ENCODE measurements at places on chromosomes 2 and 18.

DNA sequence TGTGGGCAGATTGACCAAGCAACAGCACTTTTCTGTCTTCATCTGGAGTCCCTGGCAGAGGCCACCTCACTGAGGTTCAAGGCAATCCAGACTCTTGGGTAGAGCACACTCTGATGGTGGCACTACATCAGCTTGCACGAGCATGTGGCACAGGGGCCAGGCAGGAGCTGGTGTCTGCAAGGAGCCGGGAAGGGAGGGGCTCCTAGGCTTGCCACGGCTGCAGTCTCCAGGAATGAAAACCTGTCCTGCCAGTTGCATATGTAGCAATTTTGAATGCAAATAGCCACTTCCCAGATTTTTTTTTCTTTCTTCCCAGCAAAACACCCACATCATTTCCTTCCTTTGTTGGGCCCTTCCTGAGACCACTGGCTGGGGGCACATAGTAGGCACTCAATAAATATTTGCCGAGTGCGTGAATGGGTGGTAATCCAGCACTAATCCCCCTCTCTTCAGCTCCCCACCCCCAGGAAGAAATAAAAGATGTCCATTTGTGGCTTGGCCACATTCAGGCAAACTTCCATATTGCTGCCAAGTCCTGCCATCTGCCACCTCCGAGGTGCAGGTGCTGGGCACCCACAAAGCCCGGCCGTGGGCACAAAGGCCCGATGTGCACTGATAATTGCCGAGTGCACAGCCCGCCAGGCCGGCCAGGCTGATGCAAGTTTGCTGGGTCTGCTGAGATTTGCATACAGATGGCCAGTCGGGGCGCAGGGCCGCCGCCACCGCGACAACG is 72.4 kb downstream of the MYCN start:
- no peak for DNase-seq

GRCh38 chr2:130385709-130386108 is 29.9 kb downstream of the PTPN18 start:
- DNase-seq = no peak

- no peak for DNase-seq
These were observed 41.2 kb downstream of the M1AP start for GRCh38 chr2:74606927-74607326.

- DNase-seq = no peak
These were observed 29.8 kb upstream of the TNS1 start for GRCh38 chr2:218032336-218033171.

- DNase-seq = peak; percentile 28
These were observed 2113.3 kb upstream of the PIK3C3 start for GRCh38 chr18:39841482-39842365.

- DNase-seq = no peak
These were observed 922.7 kb upstream of the CHAC2 start for GRCh38 chr2:52844701-52845423.

DNA sequence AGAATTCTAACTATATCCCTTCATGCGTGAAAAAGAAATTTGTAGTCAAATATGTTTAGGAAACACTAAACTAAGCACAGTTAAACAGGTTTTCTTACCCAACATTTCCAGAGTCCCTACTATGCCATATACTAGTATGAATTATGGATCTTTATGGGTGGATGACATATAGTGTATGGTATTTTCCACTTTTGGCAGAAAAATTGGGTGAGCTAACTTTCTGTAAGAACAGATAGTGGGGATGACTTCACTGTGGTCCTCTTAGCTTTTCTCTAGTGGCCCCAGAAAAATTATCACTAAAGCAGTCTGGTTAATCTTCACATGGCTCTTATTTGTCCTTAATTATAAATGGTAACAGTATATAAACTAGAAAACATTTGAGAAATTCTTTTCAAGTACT is 240.0 kb upstream of the GULP1 start:
- DNase-seq = no peak

DNA sequence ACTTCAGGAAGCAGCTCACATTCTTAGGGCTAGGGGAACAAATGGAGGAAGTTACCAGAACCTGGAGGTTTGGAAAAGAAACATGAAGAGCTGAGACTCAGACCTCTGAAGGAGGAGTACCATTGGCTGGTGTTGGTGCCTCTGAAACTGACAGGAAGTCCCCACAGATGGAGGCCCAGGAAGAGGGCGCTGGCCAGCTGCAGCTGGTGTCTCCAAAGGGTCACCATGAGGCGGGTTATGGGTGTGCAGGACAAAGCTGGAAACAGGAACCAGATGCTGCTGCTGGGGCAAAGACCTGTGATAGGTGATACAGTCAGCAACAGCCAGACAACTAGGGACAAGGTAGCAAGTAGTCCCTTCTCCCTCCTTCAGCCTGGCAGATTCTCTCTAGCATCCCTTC is 136.5 kb upstream of the SERPINE2 start:
- DNase-seq = no peak

GRCh38 chr2:103739186-103739585 is 977.4 kb downstream of the TMEM182 start:
- no peak for DNase-seq

DNA sequence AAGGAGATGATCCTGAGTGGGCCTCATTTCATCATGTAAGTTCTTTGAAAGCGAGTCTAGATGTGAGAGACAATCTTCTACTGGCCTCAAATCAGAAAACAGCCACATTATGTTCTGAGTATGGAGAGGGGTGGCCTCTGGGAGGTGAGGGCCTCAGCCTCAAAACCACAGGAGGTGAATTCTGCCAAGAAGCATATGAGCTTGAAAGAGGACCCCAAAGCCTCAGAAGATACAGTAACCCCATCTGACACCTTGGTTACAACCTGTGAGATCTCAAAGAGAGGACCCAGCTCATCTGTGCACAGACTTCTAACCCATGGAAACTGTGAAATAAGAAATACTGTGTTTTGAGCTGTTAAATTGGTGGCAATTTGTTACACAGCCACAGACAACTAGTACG is 200.1 kb downstream of the ARHGAP15 start:
- DNase-seq = no peak

DNA sequence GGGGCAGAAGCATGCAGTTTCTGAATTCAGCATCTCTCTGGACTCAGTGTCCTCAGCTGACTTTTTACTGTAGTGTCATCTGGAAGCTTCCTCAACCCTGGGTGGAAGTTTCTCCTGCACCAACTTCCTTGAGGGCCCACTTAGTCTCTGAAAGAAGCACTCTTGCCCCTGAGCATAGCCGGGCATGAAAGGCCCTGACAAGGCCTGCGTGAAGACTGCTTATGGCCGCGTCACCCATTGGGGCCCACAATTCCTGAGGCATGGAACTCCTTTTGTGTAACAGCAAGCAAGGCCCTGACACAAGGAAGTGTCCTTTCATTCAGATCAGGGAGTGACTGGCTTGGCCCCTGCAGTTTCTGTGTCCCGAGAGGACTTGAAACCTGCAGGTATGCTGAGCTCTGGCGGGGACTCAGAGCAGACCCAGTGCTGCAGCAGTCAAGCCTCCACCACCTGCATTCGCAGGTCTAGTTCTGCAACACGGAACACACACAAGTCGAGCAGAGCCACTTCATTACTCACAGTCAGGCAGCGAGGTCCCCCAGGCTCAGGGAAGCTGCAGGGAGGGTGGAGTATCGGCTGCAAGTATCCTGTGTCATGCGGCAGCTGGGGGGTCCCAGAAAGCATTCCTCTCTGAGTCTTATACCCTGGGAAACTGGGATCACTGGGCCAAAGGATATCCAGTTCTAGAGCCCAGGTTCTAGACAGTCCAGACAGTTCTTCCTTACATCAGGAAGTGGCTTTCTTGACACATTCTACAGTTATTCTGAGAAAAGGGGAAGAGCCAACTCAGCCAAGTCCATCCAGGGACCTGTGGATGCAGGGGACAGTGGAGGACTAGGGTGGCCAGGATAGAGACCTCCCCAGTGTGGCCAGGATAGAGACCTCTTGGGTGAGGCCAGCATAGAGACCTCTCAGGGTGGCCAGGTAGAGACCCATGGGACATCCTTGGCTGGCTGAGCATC is 35.6 kb upstream of the PRLH start:
- no peak for DNase-seq

- no peak for DNase-seq
These were observed 269.8 kb downstream of the TMX3 start for GRCh38 chr18:68445136-68445535.

GRCh38 chr2:65043001-65043400 is 13.2 kb upstream of the CEP68 start:
- DNase-seq = no peak

- DNase-seq = no peak
These were observed 108.1 kb downstream of the XRCC5 start for GRCh38 chr2:216216951-216217903.

DNA sequence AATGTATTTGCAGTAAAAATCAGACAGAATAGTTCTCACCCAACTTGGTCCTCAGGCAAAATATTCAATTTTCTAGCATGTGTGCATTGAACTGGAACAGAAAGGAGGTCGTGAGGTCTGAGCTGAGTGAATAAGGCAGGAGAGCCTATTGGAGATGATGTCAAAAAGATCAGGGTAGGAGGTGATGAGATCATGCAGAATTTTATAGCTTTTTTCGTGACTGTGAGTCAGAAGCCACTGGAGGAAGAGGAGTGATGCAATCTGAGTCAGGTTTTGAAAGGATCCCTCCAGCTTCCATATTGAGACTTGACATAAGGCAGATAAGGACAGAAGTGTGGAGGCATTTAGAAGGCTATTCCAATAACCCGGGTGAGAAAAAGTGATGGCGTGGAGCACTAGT is 299.5 kb upstream of the SOX11 start:
- DNase-seq = no peak

DNA sequence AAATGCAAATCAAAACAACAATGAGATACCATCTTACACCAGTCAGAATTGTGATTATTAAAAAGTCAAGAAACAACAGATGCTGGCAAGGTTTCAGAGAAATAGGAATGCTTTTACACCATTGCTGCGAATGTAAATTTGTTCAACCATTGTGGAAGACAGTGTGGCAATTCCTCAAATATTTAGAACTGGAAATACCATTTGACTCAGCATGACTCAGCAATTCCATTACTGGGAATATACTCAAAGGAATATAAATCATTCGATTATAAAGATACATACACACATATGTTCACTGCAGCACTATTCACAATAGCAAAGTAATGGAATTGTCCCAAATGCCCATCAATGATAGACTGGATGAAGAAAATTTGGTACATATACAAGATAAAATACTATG is 516.7 kb downstream of the ERBB4 start:
- peak; percentile 3 for DNase-seq

DNA sequence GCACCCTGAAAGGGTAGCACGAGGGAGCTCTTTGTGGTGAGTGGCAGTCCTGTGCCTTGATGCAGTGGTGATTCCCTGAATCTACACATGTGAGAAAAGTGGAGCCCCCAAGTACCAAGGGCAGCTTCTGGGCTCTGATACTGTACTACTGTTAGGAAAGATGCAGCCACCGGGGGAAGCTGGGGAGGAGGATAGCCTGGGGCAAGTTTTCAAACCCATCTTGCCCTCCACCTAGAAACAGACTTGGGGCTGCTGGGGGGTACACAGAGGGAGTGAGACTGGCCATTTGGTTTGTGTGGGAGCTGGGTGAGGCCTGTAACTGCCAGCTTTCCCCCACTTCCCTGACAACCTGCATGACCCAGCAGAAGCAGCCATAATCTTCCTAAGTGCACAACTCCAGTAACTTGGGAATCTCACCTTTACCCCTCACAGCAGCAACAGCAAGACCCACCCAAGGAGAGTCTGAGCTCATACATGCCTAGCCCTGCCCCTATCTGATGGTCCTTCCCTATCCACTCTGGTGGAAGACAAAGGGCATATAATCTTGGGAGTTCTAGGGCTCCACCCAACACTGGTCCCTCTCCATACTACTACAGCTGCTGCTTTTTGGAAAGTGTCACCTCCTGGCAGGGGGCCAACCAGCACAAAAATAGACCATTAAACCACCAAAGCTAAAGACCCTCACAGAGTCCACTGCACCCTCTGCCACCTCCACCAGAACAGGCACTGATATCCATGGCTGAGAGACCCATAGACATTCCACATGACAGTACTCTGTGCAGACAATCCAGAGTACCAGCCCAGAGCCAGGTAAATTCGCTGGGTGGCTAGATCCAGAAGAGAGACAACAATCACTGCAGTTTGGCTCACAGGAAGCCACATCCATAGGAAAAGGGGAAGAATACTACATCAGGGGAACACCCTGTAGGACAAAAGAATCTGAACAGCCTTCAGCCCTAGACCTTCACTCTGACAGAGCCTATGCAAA is 8.2 kb downstream of the MALL start:
- DNase-seq = no peak

GRCh38 chr18:36066001-36066400 is 1.4 kb downstream of the RPRD1A start:
- DNase-seq = no peak

GRCh38 chr18:31688606-31689005 is 4.2 kb upstream of the B4GALT6 start:
- DNase-seq = no peak

- no peak for DNase-seq
These were observed 16.1 kb downstream of the TGIF1 start for GRCh38 chr18:3466045-3466444.

DNA sequence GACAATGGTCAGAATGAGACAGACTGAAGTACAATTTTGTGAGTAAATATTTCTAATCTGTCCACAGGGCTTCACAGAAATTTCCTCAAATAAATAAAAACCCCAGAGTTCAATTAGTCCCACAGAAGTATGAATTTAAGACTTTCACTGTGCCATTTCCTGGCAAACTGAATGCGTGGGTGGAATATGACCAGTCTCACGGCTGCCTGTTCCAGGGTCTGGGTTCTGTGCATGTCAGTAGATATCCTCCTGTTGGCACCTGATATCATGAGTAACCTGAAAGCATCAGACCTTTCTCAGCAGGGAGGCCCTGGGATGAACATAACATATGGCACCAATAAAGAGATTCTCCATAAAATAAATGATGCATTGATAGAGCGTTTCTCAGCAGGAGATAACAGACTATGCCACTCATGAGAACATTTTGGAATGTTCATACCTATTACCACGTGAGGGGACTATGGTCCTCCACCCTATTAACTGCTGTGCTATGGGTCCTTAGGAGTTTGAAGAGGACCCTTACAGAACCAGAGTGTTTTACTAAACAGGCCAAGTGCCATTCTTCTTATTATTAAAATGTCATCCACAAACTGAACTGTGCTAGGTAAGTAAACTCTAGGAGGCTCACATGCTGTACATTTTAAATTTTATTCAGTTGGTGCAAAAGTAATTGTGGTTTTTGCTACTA is 10.6 kb upstream of the MALL start:
- DNase-seq = no peak

GRCh38 chr2:150136893-150137292 is 350.6 kb downstream of the RND3 start:
- DNase-seq = no peak

- no peak for DNase-seq
These were observed 4.8 kb upstream of the IMPA2 start for GRCh38 chr18:11976315-11977152.

GRCh38 chr2:74893332-74893731 is 59.4 kb downstream of the HK2 start:
- DNase-seq = no peak

- DNase-seq = peak; percentile 66
These were observed at the start of gene MAP2 for GRCh38 chr2:209423562-209424198. Gene MAP2, plus strand, starts transcription at chr2:209424047. Its CDS starts 229,124 bp downstream, at chr2:209653171.

- DNase-seq = no peak
These were observed 111.2 kb upstream of the SETBP1 start for GRCh38 chr18:44569391-44570055.
